Activated CD4-positive, alpha-beta T cell treated with anti-CD3 and anti-CD28 coated beads for 36 hours (primary cell): ENCODE measurements at places on chromosomes 7 and 10. TPM values are rescaled to one million over a fixed set of nuclear protein-coding genes. Genes with fewer than 3 reads are reported as not detected.

Gene PLXDC2
- total RNA-seq = not detected

Gene LRRC18
- total RNA-seq = not detected

Gene ANKRD30A
- total RNA-seq = not detected

Gene PLAC9
- total RNA-seq = not detected

Gene ZNF282
- total RNA-seq = 41.1 TPM

Gene SPACDR
- total RNA-seq = 4.2 TPM

Gene CARD11
- 108 TPM for total RNA-seq

Gene CDNF
- 2.7 TPM for total RNA-seq

Gene SBDS
- 66.0 TPM for total RNA-seq

DNA sequence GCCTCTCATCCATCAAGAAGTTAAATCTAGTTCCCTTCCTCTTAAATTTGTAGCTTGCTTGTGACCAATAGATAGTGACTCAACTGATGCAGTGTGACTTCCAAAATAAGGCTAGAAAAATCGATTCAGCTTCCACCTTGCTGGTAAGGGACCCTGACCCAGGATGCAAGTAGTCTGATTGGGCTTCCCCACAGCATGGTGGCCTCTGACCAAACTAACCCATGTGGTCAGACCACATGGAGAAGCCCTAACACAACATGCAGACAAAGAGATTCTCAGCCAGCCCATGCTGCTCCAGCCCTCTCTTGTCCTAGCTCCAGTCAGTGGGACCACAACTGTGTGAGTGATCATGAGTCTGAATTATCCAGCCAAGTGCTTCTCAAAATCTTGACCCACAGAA, 710.8 kb downstream of the MAGI2 start:
- H3K27ac ChIP-seq = no peak overlapping the region
- no peak overlapping the region for H3K4me3 ChIP-seq
- H3K4me1 ChIP-seq = no peaks in the 10 kb centered on the region

DNA sequence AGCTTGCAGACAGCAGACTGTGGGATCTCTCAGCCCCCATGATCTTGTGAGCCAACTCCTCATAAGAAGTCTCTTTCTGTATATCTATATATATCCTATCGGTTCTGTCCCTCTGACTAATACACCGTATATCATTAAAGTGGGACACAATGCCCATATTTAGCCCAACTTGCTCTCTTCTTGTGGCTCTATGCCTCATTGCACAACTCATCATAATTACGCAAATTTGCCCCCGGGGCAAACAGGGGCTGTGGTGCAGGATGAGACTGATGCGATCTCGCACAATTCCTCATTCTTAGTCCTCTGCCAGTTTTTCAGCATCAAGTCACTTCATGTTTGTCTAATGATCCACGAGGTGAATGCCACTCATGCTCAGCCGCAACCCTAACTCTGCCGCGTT, 183.2 kb downstream of the PRPF18 start:
- peaks cover 9% of the 10 kb centered on the region for H3K27me3 ChIP-seq
- no peak overlapping the region for H3K27ac ChIP-seq
- H3K4me1 ChIP-seq = no peaks in the 10 kb centered on the region
- no peaks in the 10 kb centered on the region for H3K36me3 ChIP-seq

- H3K4me1 ChIP-seq = peaks cover 25% of the 10 kb centered on the region
- no peak for DNase-seq
- no peak overlapping the region for H3K27ac ChIP-seq
- H3K27me3 ChIP-seq = no peaks in the 10 kb centered on the region
Observed at GRCh38 chr10:79116801-79117723, 48.3 kb downstream of the ZMIZ1 start.

DNA sequence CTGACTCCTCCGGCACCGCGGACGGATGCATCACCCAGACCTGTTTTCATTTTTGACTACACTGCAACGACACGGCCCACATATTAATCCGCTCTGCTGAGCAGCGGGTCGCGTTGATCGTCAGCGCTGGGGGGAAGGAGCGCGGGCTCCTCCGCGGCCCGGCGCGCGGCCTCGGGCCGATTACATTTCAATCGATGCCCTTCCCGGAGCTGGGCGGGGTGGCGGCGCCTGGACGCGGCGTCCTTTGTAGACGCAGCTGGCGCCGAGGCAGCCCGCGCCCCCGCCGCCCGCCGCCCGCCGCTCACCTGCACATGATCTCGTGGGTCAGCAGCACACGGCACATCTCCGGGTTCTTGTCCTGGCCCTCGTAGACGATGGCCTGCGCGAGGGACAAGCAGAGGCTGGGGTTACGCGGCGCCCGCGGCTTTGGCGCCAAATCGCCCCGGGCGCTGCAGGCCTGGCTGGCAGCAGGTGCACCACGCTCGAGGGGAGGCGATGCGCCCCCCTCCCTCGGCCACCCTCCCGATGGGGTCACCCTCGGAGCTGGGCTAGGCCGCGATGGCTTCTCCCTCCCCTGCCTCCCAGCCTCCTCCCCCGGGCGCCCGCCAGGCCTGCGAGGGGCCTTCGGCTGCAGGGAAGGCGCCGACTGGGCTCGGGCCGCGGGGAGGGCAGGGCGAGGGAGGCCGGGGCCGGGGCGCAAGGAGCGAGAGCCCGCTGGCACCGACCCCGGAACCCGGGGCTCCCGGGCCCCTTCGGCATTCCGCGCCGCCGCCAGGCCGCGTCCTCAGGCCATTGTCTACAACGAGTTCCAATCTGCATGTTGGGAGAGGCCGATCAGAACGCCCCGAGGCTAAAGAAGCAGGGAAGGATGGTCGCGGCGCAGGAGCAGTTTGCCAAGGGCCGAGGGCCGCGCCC, 5.2 kb downstream of the EBF3 start:
- DNase-seq = no peak
- peaks cover 71% of the 10 kb centered on the region for H3K27me3 ChIP-seq
- no peak overlapping the region for H3K27ac ChIP-seq

GRCh38 chr7:105643851-105644250, 62.6 kb upstream of the EFCAB10 start:
- H3K36me3 ChIP-seq = peaks cover 23% of the 10 kb centered on the region
- no peak overlapping the region for H3K4me3 ChIP-seq
- DNase-seq = no peak
- peaks cover 6% of the 10 kb centered on the region for H3K4me1 ChIP-seq
- no peaks in the 10 kb centered on the region for H3K27me3 ChIP-seq
- H3K27ac ChIP-seq = no peak overlapping the region

DNA sequence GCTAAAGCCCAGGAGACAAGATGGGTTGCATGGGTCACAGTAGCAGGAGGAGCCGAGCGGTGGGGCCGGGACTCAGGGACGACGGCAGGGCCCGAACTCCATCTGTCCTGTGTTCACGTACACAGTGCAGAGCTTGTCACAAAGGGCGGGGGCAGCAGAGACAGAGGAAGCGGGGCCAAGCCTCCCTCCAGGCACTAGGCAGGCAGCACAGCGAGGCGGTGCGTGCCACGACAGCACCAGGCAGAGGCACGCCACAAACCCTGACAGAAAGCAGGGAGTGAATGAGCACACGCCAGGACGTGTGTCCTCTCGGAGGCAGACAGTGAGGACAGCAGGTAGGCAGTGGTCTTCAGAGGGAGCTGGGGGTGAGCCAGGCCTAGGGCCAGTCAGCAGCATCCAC, 177.8 kb downstream of the MAD1L1 start:
- no peak for DNase-seq
- no peaks in the 10 kb centered on the region for H3K27me3 ChIP-seq
- no peaks in the 10 kb centered on the region for H3K4me1 ChIP-seq

DNA sequence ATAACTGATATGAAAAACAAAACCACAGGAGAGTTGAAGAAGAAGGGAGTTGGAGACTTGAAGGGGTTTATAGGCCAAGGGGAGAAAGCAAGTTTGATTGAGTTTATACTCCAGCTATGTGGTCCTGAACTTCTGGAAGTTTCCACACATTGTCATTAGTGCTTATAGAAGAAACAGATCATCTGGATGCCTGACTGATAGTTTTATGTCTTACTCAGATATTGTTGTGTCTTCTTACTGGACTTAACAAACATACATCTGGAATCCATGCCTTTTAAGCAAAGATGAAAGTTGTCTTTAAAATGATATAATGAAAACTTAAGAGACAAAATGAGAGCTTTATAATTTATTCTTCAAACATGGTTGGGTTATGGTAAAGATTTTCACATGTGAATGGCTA, 101.3 kb upstream of the FZD8 start:
- H3K27me3 ChIP-seq = peaks cover 7% of the 10 kb centered on the region
- no peak overlapping the region for H3K4me3 ChIP-seq
- no peaks in the 10 kb centered on the region for H3K36me3 ChIP-seq
- no peak overlapping the region for H3K27ac ChIP-seq
- H3K4me1 ChIP-seq = no peaks in the 10 kb centered on the region

DNA sequence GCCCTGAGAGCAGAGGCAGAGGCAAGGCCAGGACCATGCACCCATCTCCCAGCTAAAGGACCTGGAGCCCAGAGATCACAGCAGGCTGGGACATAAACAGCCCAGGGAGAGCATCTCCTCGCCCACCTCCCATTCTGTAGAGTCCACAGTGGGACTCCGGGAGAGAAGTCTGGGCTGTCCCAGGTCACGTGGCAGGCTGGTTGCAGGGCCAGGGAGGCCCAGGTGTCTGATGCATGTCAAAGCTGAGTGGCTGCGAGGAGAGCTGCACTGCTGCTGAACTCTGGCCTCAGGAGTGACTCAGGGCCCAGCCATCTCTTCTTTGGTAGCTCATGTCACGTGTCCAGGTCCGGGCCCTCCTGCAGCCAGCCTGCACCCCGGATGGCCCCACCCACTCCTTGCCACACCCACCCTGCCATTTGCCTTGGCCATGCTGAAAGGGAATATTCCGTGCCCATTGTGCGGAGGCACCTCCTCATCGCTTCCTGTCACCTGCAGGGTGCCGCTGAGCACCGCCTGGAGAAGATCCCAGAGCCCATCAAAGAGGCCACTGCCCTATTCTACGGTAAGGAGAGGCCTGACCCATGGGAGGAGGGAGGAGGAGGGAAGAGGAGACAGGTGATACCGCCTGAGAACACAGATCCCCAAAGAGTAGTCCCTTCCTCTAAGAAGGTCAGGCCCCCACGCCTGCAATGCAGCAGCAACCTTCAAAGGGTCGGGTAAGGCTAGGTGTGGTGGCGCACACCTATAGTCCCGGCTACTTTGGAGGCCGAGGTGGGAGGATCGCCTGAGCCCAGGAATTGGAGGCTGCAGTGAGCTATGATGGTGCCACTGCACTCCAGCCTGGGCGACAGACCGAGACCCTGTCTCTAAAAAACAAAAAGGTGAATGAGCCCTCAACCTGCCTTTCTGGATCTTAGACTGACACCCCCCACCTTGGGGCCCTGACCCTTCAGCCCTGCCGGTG, 12.6 kb upstream of the SH2B2 start:
- H3K27me3 ChIP-seq = no peaks in the 10 kb centered on the region
- no peak for DNase-seq
- no peaks in the 10 kb centered on the region for H3K36me3 ChIP-seq
- H3K27ac ChIP-seq = no peak overlapping the region
- peaks cover 2% of the 10 kb centered on the region for H3K4me1 ChIP-seq
- H3K4me3 ChIP-seq = no peak overlapping the region

DNA sequence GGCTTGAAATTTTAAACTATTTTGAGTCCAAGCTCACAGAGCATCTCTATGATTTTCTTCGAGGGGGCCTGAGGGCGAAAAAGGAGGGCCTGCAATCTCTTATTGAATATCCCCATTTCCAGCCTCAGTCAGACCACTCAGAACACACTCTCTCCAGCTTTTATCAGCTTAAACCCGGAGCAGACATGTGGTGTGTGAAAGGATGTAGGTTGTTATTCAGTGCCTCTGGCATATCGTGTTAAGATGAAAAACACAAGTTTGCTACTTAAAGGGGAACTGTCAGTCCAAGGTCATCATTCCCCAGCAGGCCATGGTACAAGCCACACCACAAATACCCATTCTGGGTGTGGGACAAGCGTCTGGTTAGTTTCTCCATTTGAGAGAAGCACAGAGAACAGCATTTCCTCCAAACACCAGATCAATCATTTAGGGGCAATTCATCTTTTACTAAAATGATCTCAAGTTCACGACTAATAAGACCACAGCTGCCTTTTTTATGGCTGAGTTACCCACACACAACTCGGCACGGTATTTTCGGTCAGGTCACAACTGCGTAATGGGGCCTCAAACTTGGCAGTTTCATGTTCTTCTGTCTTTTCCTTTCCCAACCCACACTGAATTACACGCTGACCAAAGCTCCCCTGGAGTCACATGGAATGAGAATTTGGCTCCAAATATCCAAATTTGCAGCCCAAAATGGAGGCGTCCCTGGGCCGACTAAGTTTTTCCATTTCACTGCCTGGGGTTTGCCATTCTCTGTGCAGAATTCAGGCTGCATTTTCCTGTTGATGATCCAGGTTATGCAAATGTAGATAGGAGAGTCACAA, 188.4 kb downstream of the SEM1 start:
- peaks cover 12% of the 10 kb centered on the region for H3K27me3 ChIP-seq
- no peak for DNase-seq
- H3K4me1 ChIP-seq = peaks cover 4% of the 10 kb centered on the region
- H3K27ac ChIP-seq = no peak overlapping the region
- H3K36me3 ChIP-seq = no peaks in the 10 kb centered on the region

GRCh38 chr7:82158327-82158726, 285.2 kb downstream of the CACNA2D1 start:
- no peak overlapping the region for H3K27ac ChIP-seq
- no peaks in the 10 kb centered on the region for H3K4me1 ChIP-seq
- no peak for DNase-seq
- no peaks in the 10 kb centered on the region for H3K27me3 ChIP-seq
- H3K4me3 ChIP-seq = no peak overlapping the region
- no peaks in the 10 kb centered on the region for H3K36me3 ChIP-seq

- peaks cover 13% of the 10 kb centered on the region for H3K36me3 ChIP-seq
- no peak overlapping the region for H3K27ac ChIP-seq
- H3K27me3 ChIP-seq = no peaks in the 10 kb centered on the region
- DNase-seq = no peak
Observed at GRCh38 chr10:60336901-60337630, 52.6 kb downstream of the ANK3 start.

- no peaks in the 10 kb centered on the region for H3K36me3 ChIP-seq
- no peak overlapping the region for H3K4me3 ChIP-seq
- no peaks in the 10 kb centered on the region for H3K4me1 ChIP-seq
- no peaks in the 10 kb centered on the region for H3K27me3 ChIP-seq
- no peak for DNase-seq
- H3K27ac ChIP-seq = no peak overlapping the region
Observed at GRCh38 chr7:72540106-72540611, 128.0 kb upstream of the CALN1 start.

- no peaks in the 10 kb centered on the region for H3K36me3 ChIP-seq
- H3K4me3 ChIP-seq = no peak overlapping the region
- no peaks in the 10 kb centered on the region for H3K27me3 ChIP-seq
- no peak for DNase-seq
Observed at GRCh38 chr7:78967046-78967445, 486.4 kb downstream of the MAGI2 start.
